Glomerular endothelial cell (primary cell): ENCODE measurements at places on chromosomes 3 and 15. TPM values are rescaled to one million over a fixed set of nuclear protein-coding genes. Genes with fewer than 3 reads are reported as not detected.

Gene KIF15
- total RNA-seq = 0.92 and 3.7 TPM in 2 replicates

Gene GRK7
- not detected in 2 replicates for total RNA-seq

- no peak for DNase-seq
These were observed 49.8 kb downstream of the PLD1 start for GRCh38 chr3:171760477-171760876.

- no peak for DNase-seq
These were observed 34.3 kb downstream of the CRTC3 start for GRCh38 chr15:90564051-90564450.

DNA sequence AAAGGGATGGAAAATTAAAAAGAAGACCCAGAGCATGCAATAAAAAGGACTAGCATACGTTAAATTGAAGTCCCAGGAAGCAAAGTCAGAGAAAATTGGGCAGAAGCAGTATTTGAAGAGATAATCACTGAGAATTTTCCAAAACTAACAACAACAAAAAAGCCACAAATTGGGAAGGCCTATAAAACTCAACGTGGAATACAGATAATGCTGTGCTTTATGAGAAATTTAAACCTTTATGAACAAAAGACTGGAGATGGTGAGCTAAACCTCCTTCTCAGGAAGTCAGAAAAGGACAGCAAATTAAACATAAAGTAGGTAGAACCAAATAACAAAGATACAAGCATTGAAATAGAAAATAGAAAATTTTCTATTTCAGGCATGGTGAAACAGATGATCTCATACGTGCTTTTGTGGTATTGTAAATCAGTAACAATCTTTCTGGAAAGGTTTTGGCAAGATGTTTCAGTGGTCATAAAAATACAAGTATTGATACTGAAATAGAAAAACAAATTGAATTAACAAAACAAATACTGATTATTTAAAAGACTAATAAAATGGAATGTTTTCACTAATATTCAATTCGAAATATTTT lies 55.6 kb downstream of the LYSMD4 start:
- DNase-seq = no peak

DNA sequence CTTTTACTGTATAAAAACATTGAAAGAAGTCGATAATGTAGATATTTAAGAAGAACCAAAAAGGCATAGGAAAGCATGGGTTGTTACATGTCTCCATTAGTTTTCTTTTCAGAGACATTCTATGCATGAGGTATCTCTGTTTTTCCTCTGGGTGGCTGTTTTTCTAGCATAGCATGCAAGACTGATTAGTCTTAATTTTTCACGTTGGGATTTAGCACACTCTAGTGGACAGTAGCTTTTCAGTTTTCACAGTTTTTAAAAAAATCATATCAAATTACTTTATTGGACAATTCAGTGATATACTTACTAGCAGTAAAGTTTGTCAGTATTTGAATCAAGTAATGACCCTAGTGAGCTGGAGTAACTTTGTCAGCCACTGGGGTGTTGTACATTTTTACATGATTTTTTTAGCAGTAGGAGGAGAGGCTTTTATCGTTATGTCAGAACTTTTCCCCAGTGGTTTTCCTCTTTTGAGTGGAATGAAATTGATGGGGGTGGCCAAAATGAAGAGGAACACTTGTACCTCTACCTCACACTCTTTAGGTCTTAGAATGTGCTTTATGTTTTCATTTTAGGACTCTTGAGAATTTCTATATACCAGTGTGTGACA lies 57.2 kb downstream of the SEC22A start:
- peak; percentile 34 for DNase-seq

DNA sequence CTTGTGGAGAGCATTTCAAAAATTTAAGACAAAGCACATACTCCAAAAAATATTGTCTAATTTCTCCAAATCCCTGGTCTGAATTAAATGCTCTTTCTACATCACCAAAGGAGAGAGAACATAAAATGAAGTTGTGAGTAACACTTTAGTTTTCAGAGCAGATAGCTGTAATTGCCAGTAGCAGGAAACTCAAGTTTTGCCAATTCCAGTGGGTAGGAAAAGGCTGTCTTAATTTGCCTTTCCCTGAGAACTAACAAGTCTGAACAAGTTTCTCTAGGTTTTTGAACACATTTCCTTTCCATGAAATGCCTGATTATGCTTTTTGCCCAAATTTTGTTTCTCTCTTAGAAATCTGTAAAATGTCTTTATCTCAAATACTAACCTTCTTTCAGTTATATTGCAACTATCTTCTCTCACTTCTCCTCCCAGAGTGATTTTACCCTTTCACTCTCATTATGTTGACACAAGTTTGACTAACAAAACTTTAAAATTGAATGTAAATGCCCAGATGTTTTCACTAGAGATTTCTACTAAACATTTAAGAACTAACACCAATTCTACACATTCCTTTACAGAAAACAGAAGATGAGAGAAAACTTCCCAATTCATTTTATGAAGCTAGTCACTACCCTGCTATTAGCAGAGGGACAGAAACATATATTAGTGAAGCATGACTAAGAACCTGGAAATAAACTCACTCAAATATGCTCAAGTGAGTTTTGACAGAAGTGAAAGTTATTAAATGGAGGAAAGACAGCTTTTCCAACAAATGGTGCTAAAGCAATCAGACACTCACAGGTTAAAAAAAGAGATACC lies 38.4 kb downstream of the RFX7 start:
- peak; percentile 18 for DNase-seq

DNA sequence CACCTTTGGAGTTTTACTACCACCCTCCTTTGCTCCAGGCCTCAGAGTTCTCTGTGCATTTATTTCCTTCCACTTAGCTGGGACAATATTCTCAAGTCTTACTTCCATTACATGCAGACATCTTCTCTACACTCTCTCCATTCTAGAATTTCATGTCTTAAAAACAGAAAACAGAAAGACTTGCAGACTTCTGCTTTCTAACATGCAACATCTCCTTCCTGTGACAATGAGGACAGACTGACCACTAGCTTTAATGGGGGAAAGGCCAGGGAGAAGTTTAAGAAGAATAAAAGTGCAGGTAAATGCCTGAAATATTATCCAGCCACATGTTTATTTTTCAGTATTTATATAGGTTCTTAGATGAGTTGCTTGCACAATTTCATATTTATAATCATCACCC lies 17.1 kb upstream of the CSTA start:
- no peak for DNase-seq

DNA sequence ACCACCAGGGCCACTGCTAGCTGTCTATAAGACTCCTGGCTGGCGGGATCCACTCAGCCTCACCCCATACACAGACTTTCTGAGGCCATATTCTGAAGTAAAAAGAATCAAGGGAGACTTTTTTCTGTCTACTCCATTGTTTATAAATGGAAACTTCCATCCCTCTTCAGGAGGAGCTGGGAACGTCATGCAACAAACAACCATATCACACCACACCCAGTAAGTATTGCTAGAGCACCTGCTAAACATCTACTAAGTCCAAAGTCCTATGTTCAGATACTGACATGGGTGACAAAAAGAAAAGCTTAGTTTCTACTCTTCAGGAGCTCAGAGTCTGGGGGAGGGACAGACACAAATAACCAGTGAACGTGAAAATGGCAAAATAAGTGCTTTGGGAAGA lies 324.8 kb upstream of the ONECUT1 start:
- no peak for DNase-seq

GRCh38 chr3:120926146-120926545 lies 18.1 kb downstream of the STXBP5L start:
- no peak for DNase-seq

DNA sequence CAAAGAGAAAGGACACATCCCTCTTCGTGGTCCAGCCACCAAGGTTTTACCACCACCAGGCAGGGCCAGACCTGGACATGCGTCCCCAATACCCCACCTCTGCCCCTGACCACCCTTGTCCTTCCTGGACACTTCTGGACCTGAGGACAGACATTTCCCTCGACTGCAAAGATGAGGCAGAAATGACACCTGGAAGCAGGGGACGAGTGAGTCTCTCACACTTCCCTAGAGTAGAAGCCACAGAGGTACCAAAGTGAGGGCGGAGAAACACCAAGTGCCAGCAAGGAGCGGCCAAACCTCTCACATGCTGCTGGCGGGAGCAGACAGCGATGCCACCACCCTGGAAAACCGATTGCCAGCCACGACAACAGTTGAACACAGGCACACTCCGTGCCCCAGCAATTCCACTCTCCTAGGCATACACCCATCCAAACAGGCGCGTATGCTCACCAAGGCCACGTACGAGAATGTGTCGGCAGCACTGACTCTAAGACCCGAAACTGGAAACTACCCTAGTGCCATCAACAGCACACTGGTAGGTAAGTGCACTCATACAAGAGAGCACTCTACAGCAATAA lies 207.0 kb upstream of the NSMCE3 start:
- no peak for DNase-seq
